ENCODE measurements at places on chromosomes 5 and 9. TPM values are rescaled to one million over a fixed set of nuclear protein-coding genes. Genes with fewer than 3 reads are reported as not detected.

PTGR1 gene
- total RNA-seq = 1.3 TPM

NSG2 gene
- total RNA-seq = not detected

FGF10 gene
- not detected for total RNA-seq

C5 gene
- total RNA-seq = 1.2 TPM

LRSAM1 gene
- total RNA-seq = 25.8 TPM

Measured in activated T-helper 1 cell treated with anti-CD3 and anti-CD28 coated beads, Interleukin-12 subunit alpha, Interleukin-12 subunit beta, Interleukin-2, Interleukin-4 antibody, amounts not matched to agents 30 ng/mL and 10 ng/mL and 1 ng/mL, durations not matched to agents 14 hours and 24 hours and 36 hours (primary cell).